NCI-H2107 (cell line): ENCODE measurements at places on chromosomes 2 and 18.

GRCh38 chr2:36530983-36531354, 67.0 kb downstream of the FEZ2 start:
- DNase-seq, result no peak

- DNase-seq, result no peak
Measured at GRCh38 chr2:216149741-216150140, 40.6 kb downstream of the XRCC5 start.

DNA sequence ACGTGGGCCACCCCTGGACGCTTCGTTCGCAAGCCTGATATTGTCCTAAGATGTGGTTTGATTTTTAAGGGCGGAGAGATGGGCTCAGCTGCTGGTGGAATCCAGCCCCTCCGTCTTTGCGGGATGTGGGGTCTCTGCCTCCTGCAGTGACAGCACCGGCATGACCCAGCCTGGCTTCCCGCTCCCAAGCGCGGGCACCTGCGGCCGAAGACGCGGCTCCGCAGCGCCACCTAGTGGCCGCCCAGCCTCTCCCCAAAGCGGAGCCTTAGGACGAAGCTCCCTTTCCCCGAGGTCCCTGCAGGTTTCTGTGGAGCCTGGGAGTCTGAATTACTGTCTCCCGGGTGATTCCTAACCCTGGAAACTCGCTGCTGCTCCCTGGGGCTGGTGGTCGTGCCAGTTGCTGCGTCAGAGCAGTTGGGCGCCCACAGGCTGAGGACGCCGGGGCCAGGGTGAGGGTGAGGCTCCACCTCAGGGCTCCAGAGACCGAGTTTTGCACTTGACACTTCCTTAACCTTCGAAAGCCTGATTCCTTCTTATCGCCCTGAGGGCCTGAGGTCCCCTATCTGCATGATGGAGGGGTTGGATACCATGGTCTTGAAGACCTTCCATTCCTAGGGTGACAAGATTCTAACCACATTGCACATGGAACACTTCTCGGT, 137.5 kb downstream of the TPO start:
- DNase-seq, result no peak

- DNase-seq, result no peak
Measured at GRCh38 chr2:75140288-75140687, 59.0 kb downstream of the TACR1 start.

DNA sequence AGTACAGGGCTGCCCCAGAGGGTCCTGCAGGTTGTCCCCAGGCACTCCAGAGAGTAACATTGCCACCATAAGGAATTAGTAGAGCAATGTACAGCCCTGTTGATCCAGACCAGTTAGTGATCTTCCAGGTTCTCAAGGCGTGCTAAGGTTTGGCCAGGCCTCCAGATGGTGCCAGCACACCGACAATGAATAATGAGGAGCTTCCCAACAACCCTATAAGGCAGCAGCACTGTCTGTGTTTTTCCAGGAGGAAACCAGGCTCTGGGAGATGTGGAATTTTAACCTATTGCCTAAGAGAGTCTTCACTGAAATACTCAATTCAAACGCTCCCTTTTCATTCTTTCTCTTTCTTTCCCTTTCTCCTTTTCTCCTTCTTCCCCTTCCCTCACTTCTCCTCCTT, 122.1 kb downstream of the MGAT5 start:
- DNase-seq, result no peak

DNA sequence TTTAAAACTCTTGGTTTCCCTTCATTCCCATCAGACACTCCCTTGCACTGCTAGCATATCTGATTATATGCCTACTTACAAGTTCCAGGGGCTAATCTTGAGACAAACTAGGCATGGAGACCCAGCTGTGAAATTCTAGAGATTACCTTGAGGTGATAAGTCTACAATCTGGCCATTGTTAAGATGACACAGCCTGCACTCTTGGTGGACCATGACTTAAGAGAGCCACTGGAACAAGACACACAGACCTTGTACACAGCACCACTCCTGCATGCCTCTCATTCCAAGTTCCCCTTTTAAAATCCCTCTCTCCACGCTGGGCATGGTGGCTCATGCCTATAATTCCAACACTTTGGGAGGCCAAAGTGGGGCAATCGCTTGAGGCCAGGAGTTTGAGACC, 387.2 kb upstream of the DCC start:
- DNase-seq, result no peak

GRCh38 chr2:126801473-126801872, 97.2 kb upstream of the TEX51 start:
- DNase-seq, result no peak

DNA sequence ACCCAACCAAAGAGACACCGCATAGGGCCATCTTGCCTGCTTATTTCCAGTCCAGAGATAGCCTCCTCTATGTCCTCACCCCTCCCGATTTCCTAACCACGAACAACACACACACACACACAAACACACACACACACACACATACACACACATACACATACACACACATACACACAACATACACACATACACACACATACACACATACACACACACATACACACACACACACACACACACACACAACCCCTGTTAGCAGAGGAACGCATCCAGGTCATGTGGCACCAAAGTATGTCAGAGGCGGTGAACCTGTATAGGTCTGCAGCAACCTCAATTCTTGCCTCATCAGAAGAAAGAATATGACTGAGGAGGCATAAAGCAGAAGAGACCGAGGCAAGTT, 18.5 kb upstream of the DNER start:
- no peak for DNase-seq

DNA sequence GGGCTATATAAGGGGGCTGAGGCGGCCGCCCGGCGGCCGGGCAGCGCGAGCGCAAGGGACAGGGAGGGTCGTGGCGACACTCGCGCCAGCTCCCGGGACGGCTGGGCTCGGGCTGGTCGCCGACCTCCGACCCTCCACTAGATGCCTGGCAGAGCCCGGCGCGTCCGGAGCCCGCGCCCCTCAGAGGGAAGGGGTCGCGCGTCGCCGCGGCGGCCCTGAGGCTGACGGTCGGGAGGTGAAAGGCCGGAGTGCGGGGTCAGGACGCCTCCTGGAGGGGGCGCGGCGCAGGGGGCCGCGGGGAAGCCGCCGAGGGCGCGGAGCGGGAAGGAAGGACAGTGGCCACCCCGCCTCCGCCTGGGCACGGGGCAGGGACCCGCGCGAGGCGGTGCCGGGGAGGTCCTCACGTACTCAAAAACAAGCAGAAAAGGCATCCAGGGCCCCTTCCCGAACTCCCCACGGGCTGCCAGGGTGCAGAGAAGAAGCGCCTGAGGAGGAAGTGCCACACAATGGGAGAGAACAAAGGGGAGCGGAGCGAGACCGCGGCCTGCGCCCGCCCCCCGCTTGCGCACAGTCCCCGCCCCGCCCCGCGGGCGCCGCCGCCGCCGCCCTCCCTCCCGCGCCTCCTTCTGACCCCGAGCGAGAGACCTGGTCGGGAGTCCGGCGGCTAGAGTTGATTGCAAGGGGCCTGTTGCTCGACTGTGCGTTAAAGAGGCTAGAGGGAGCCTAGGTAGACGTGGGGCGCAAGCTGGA, 776 bp upstream of the KLF7 start:
- DNase-seq, result no peak

DNA sequence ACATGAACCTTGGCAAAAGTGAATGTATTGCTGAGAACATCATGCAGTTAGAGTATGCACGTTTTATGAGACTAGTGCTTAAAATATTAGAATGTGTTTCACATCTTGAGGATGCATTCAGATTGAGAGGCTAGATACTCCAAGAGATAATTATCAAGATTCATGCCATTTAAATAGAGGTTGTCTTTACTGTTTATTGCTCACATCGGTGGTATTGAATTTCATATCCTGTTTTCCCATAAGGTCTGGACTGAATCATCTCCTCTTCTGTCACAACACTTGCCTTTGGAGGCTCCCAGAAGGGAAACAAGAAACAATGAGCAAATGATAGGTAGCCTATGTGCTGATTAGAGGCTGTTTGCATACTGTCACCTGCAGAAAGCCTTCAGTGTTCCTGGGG, 83.8 kb downstream of the CLHC1 start:
- no peak for DNase-seq

DNA sequence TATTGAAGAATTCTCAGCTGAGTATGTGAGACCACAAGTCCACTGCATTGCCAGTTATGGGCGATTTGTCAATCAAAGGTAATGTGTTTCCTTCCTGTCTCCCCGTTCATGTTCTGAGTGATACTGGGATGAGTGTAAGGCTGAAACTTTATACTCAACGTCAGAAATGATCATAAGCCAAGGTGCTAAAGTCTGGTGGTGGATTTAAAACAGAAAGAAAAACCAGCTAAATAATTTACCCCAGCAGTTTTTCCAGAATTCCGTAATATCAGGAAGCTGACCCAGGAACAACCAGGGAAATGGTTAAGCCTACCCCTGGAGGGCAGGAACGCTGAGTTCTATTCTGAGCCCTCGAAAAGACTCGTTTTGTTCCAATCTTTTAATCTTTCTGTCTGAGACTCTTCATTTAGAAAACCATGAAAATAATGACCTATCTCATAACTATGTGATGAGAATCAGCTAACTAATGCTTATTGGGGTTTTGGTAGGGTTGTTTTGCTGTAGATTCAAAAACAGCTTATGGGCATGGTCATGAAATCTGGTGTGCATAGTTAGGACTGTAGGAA, 149.6 kb downstream of the LAMA3 start:
- DNase-seq, result no peak

- no peak for DNase-seq
Measured at GRCh38 chr2:61906186-61906470, 654 bp downstream of the COMMD1 start.

DNA sequence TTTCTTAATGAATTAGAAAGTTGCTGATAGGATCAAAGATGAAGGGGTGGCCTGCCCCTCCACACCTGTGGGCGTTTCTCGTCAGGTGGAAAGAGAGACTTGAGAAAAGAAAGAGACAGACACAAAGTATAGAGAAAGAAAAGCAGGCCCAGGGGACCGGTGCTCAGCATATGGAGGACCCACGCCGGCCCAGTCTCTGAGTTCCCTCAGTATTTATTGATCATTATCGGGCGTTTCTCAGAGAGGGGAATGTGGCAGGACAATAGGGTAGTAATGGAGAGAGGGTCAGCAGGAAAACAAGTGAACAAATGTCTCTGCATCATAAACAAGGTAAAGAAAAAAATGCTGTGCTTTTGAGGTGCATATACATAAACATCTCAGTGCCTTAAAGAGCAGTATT, 144.3 kb downstream of the CCDC102B start:
- DNase-seq, result no peak

DNA sequence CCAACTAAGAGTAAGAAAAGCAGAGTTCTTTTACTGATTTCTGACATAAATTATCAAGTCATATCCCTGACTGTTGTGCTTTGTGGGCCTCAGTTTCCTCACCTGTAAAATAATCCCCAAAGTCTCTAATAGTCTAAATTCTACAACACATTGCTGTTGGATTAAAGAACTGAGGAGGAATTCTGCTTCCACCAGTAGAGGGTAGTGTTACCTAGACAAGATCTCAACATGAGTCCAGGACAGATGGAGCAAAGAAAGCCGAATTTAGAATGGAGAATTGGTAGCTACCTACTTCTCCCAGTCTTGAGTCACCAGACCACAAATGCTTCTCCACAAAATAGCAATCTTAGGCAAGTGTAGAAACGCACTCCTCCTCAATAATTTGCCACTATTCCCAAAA, 462.5 kb upstream of the FSHR start:
- peak; percentile 24 for DNase-seq

DNA sequence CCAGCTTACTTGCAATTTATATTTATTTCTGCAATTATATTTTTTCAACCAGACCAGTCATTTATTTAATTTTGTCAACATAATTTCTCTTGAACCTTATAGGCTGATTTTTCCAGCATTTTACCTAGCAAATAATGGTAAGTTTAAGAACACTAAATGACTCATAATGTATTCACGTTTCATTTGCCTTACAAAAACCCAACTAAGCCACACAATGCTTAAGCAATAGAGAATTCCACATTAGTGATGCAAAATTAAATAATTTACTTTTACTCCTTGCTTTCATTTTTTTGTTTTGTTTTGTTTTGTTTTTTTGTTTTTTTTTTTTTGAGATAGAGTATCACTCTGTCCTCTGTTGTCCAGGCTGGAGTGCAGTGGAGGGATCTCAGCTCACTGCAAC, 110.4 kb upstream of the VRK2 start:
- DNase-seq, result no peak

GRCh38 chr18:7117390-7118355, at the start of gene LAMA1:
Gene LAMA1, minus strand, starts transcription at chr18:7117797. Its CDS starts 77 bp downstream, at chr18:7117720.
- DNase-seq, result no peak

DNA sequence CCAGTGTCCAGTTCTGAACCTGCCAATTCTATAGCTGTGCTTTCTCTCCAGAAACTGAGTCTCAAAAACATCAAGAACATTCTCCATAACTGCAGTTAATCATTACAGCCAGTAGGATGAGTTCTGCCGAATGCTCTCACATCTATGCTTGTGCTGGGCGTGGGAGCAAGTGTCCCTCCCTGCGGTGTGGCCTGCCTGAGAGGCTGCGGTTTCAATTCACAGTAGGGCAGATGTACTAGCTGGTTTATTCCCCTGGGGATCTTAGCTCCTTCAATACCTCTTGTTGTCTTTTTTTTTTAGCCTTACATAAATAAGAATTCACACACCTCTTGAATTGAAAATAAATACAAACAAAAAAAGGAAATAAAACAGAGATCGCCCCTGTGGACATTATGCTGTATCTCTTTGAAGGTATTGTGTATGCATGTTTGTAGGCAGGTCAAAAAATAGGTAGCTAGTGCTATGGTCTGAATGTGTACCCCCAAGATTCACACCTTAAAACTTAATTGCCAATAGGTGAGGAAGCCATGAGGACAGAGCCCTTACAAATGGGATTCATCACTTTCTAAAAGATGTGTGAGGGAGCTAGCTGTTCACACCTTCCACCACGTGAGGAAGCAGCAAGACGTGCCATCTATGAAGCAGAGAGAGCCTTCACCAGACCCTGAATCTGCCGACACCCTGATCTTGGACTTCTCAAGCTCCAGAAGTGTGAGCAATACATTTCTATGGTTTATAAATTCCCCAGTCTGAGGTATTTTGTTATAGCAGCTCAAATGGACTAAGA, 74.3 kb downstream of the BCL2L11 start:
- peak; percentile 37 for DNase-seq

DNA sequence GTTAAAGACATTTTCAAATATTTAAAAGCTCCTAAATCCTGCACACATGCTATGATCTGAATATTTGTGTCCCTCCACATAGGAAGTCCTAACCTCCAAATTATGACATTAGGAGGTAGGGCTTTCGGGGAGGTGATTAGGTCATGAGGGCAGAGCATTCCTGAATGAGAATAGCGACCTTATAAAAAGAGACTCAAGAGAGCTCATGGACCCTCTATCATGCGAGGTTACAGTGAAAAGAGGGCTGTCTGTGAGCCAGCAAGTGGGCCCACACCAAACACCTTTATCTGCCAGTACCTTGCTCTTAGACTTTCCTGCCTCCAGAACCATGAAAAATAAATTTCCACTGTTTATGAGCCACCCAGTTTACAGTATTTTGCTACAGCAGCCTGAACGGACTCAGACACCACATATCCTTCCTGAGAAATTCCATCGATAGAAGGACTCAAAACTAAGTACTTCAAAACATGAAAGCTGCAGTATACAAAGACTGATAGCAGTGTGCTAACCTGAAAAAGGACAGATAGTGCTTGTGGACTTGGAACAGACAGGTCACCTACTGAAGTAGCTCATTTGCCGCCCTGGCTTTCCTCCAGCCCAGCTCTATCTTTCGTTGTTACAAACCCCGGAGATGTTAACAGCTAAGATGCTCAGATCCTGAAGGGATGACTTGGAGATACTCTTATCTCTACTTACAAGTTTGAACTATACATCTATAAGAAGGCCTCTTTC, 13.8 kb downstream of the FAM210A start:
- DNase-seq, result no peak
